ENCODE measurements at places on chromosomes 1 and 21.

DNA sequence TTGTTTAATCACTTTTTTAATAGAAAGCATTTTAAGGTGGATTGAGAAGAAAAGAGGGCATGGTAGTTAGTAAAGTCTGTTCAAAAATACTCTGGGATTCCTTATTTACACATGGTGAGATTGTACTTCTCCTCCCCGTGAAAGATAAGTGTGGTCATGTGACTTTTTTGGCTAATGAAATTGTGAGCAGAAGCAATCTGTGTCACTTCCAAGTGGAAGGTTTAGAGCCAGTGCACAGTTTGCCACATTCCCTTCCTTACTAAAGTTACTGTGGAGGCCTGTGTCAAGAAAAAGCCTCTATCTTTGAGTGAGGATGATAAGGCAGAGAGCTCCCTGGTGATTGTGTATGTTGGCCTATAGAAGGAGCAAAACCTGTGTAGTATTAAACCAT lies 471.3 kb downstream of the OMA1 start:
- DNase-seq = no peak

GRCh38 chr21:14483296-14483695 lies 62.8 kb downstream of the SAMSN1 start:
- no peak for DNase-seq

GRCh38 chr21:41520560-41521442 lies 12.8 kb upstream of the TMPRSS2 start:
- no peak for DNase-seq

DNA sequence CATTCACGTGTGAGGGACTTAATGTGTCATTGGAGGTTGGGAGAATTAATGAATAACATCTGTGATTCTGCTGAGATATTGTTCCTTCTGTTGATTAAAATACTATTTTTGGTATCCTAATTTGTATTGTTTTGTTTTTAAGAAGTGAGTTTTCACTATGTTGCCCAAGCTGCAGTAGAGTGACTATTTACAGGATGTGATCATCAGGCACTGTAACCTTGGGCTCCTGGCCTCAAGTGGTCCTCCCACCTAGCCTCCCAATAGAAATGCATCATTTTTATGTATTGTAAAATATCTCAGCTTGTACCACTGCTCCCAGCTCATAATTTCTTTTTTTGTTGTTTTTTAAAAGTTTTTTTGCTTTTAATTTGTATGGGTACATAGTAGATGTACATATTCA lies 14.3 kb downstream of the ALG6 start:
- DNase-seq = no peak

DNA sequence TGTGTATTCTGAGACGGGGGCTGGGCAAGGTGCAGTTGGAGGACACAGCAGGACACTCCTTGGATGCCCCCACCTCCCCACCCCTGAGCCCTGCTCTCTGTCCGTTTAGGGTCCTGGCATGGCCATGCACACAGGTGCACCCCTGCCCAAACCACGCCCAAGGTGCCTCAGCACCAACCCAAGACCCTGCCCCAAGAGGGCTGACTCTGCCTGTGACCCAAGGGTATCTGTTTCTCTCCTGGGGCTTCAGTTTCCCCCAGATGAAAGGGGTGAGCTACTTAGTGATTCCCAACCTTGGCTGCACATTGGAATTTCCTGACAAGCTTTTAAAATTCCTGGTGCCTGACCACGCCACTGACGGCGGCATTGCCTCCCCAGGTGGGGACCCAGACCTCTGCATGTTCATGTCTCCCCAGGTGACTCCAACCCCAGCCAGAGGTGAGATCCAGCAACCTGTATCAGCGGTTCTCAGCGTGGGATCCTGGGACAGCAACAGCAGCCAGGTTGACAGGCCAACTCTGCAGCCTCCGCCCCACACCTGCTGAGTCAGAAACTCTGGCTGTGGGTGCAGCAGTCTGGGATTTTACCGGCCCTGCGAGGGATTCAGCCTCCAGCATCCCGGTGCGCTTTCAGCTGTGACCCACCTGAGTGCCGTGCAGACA lies 483.4 kb downstream of the NPHP4 start:
- DNase-seq = no peak

DNA sequence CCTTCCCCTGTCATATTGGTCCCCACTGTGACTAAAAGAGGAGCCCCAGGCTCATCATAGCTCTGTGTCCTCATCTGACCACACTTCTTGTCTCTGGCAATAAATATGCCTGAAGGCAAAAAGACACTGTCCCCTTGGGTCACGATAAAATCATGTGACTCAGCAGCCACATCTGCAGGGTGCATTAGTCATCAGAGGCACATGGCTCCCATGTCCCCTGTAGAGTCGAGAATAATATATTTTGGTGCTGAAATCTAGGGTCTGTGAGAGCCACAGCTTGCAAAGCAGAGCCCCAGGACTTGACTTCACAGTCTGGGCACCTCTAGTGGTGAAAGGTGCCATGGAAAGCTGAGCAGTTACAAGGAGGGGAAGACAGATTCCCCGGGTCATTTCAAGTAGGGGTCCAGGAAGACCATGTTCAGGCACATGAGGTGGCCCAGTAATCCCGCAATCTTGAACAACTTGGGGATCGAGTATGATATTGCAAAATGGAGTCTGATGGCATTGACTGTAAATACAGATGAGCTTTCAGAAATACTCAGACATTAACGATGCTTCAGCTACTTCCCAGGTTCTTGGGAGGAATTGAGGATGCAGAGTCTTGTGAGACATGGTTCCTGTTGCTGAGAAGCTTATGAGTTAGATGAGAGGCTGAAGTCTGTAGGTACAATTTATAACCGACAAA lies 68.6 kb downstream of the SLC35F3 start:
- no peak for DNase-seq

DNA sequence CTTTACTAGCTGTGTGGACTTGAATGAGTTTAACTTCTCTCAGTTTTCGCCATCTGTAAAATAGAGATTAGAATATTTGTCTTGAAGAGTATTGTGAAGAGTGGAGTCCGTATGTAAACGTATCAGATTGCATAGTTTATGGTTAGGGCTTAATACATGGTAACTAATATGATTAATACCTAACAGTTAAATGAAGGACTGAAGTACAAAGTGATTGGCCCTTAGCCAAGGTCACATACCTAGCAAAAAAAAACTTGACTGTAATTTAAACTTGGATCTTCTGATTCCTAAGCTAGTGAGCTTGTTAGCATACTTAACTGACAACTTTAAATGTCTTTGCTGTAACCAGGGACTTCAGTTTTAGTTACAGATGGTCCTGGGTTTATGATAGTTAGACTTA lies 1.9 kb downstream of the GIPC2 start:
- no peak for DNase-seq

GRCh38 chr1:202112859-202113689 lies 9.6 kb upstream of the GPR37L1 start:
- DNase-seq = no peak

GRCh38 chr1:28195780-28196179 lies 19.3 kb upstream of the PTAFR start:
- no peak for DNase-seq

DNA sequence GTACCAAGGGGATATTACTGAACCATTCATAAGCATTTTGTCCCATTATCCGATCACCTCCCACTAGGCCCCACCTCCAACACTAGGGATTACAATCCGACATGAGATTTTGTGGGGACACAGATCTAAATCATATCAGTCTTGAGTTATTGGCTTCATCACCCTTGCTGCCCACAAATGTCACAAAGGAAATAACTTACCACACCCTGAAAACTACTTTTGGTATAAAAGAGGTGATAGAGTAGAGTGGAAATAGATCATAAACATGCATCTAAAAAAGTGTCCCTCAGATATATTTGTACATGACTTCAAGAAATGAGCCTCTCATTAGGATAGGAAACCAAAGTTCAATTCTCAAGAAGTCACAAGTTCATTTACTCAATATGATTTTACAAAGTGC lies 22.6 kb upstream of the FCRL3 start:
- DNase-seq = no peak
